ENCODE measurements at places on chromosomes 1 and 21.

GRCh38 chr1:109083923-109084322 is 6.6 kb upstream of the TMEM167B start:
- no peak for DNase-seq

DNA sequence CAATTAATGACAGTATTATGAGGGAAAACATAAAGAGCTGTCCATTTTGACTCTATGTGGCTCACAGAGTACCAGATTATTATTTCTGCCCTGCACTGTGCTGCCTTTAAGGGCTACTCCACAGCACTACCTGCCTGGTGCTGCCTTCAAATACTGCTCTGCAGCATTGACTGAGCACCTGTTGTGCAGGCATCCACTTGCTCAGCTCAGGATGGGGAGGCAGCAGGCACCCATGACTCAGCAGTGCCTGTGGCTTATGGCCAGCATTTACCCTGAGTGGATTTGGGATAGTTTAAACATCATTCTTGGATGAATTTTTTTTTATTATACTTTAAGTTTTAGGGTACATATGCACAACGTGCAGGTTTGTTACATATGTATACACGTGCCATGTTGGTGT is 953 bp upstream of the KPRP start:
- no peak for DNase-seq

DNA sequence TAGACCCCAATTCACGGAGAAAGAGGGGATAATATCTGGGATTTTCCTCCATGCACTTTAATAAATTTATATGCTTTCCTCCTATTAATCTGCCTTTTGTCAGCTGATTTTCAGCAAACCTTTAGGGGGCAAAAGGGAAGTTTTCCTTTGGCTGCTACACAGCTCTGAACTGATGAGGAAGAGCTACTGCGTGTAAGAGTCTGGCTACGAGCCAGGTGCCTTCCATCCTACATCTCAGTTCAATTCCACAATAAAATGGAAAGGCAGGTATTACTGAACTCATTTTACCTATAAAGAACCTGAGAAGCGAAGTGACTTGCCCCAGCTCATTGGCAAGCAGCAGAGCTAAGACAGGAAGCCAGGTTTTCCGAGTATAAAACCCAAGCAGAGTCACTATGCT is 28.3 kb upstream of the ZNF326 start:
- DNase-seq, result no peak

GRCh38 chr21:31683029-31683428 is 23.5 kb downstream of the SOD1 start:
- no peak for DNase-seq

GRCh38 chr1:94980582-94981574 is 54.0 kb upstream of the CNN3 start:
- DNase-seq, result no peak

- no peak for DNase-seq
Measured at GRCh38 chr1:28437924-28438699, 67.7 kb upstream of the RCC1 start.

DNA sequence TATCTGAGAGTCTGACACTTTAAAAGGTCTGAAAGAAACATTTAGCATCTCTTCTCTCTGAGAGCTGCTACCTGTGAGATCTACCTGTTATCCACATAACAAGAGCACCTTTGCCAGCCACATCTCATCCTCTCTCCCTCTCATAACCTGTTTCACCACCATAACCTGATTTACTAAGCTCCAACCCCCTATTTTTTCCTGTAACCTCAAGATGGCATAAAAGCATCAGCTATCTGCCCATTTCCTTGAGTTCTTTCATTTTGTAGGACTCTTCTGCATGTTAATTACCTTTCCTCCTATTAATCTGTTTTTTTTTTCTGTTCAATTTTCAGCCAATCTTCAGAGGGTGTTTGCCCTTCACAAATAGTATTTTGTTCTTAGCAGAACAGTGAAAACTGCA is 136.5 kb upstream of the KCNK1 start:
- DNase-seq, result no peak

Data from right renal cortex interstitium (tissue), 3 donors.